ENCODE measurements at places on chromosomes 1 and 21.

- peak; percentile 37 for DNase-seq
Observed at GRCh38 chr1:161098210-161099068, at the start of gene KLHDC9. TSS of gene KLHDC9 (plus strand) at chr1:161098361. CDS start at chr1:161098536, 175 bp downstream.

DNA sequence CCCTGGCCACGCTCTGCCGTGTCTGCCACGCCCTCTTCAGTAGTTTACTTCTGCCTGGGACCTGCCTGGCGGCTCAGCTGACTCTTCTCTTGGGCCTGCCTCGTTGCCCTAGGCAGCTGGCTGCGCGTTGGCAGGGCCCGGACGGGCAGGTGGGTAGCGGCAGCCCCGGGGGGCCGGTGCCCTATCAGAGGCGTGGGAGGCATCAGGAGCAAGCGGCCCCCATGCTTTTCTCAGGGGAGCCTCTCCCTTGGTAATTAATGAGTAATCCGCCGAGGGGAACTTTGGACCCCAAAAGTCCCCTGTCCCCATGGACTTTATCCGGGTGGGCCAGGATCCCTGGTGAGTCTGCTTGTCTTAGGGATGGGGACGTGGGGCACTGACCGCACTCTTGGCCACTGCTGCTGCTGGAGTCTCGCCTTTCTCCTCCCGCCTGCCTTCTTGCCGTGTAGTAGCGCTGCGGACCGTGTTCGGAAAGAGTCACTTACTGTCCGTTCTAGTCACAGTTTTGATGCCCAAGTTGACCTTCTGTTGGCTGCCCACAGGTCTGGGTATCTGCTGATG, 22.7 kb downstream of the SKI start:
- no peak for DNase-seq

- DNase-seq, result no peak
Observed at GRCh38 chr1:112583366-112583765, 35.6 kb downstream of the ST7L start.

DNA sequence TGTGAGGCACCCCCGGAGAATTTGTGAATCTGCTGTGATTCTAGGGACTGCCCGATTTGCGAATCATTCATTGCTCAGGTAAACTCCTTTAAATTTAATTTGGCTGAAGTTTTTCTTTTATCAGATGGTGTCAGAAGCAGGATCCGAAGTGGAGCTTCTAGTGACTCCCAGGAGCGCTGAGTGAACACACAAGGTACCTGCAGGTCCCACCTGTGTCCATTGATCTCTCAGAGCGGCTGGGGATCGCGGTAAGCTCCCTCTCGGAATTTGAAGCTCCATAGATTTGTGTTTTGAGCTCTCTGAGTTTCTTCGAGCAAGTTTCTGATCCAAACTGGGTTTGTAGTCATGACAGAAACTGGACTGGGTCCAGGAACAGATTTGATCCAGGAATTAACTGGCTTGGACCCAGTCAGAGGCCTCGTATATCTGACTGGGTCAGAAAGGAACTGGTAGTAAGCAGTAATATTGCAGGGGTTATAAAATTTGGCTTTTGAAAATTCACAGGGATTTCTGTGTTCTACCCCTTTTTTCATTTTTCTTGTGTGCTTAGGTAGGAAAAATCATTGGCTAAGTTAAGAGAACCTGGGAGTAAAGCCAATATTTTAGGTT, 56.2 kb upstream of the EDEM3 start:
- no peak for DNase-seq

- no peak for DNase-seq
Observed at GRCh38 chr1:203521074-203521794, 27.3 kb downstream of the OPTC start.

- DNase-seq, result peak; percentile 48
Observed at GRCh38 chr1:82775406-82776000, 974.8 kb downstream of the ADGRL2 start.

GRCh38 chr1:3687504-3687903, 35.2 kb downstream of the TP73 start:
- no peak for DNase-seq

GRCh38 chr1:195876792-195877191, 731.4 kb downstream of the KCNT2 start:
- no peak for DNase-seq

DNA sequence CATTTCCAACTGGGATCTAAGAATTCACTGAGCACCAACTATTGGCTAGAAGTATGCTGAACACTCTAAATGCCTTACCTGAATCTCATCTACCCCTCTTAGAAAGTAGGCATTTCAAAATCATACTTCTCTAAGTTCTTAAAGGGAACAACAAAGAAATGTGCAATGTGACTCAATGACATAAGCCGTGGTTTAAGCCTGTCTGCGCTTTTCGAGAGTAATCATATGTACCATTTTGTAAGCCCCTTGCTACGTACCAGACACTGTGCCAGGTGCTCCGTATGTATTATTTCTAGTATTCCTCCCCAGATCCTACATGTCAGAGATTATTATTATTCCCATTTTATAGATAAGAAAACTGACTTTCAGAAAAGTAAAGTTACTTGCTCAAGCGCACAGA, 454.2 kb downstream of the SETD4 start:
- no peak for DNase-seq

DNA sequence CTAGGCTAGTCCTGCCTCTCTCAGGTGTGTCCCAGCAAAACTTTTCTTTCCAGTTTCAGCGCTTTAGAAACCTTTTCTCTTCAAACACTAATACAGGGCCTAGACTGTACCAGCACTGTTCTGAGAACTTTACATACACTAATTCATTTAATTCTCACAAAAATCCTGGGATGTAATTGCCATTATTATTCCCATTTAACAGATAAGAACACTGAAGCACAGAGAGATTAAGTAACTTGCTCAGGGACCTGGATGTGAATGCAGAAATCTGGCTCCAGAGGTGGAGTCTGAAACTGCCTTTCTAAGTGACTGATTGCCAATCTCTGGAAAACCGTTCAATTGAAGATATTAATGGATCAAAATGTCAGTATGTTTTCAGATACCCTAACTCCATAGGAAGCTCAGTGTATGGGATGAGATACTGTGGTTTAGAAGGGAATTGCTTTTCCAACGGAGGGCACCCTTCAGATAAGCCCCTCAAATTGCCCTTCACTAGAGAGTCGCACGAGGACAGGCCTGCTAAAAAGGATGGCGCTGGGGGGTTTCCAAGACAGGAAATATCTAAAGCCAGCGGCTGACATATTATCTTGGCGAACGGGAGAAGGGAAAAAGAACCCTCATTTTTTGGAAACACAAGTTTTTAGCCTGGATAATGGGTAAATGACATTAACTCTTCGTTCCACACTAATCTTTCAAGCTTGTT, 698 bp upstream of the UCK2 start:
- no peak for DNase-seq

DNA sequence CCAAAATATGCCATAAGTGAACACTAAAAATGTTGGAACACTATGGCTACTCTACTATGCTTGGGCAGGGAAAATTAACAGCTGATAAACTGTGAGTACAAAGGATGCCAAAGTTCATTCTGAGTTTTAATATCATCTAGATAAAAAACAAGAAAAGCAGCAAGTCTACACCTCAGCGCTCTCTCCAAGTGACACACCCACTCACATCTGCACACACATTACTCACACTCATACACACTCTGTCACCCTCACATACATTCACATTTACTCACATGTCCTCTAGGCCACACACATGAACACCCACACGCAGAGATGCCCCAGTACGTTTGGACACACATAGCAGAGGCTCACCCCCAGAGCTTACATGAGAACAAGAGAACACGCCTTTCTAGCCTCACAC, 87.3 kb upstream of the RAB4A start:
- no peak for DNase-seq

DNA sequence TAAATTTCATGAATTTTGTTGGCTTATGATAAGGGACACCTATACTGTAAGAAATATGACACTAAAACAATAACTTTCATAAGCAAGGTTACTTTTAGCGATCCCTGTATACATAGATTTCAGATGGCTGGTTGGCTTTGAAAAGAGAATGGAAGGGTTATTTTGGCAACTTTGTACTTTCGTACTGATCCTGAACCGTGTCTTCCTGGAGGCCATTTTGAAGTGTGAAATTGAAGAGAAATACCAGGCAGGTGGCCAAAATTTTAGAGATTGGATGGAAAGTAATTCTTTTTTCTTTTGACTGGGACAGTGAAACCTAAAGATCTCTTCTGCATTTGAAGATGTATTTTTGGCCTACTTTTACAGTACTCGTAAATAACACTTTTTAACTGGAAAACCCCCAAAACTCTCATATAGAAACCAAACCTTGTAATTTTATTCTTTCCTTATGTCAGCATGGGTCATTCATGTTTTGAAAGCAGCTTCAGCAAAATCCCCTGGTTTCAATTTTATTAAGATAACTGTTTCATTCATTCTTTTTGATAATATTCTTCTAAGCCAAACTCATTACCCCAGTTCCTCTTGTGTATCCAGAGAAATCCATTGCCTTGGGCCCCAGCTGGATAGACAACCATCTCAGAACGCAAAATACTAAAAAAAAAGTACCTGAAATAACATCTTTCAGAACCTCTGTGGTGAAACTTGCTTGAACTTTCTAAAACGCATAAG, 38.4 kb upstream of the ZNF281 start:
- DNase-seq, result no peak

GRCh38 chr1:114669562-114670082, at the start of gene DENND2C:
TSS of gene DENND2C (minus strand) at chr1:114670049. CDS start at chr1:114625984, 44,065 bp downstream.
- no peak for DNase-seq

DNA sequence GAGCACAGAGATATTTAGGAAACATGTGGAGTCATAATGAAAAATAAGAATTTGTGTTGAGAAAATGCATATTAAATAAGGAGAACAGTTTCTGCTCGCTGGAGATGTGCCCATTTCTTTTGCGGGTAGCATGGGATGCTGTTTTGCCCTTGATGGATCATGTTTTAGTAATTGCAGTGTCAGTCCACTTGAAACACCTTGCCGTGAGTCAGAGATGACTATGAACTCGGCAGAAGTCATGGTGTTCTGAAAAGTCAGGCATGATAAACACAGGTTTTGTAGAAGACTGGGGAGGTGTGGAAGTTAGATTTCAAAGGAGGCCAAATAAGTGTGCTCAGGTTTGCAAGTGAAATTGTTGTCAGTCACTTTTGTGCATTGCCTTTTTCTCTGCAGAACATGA, 315.0 kb upstream of the LRRC7 start:
- no peak for DNase-seq

- DNase-seq, result no peak
Observed at GRCh38 chr1:58735586-58735985, 35.7 kb upstream of the MYSM1 start.

DNA sequence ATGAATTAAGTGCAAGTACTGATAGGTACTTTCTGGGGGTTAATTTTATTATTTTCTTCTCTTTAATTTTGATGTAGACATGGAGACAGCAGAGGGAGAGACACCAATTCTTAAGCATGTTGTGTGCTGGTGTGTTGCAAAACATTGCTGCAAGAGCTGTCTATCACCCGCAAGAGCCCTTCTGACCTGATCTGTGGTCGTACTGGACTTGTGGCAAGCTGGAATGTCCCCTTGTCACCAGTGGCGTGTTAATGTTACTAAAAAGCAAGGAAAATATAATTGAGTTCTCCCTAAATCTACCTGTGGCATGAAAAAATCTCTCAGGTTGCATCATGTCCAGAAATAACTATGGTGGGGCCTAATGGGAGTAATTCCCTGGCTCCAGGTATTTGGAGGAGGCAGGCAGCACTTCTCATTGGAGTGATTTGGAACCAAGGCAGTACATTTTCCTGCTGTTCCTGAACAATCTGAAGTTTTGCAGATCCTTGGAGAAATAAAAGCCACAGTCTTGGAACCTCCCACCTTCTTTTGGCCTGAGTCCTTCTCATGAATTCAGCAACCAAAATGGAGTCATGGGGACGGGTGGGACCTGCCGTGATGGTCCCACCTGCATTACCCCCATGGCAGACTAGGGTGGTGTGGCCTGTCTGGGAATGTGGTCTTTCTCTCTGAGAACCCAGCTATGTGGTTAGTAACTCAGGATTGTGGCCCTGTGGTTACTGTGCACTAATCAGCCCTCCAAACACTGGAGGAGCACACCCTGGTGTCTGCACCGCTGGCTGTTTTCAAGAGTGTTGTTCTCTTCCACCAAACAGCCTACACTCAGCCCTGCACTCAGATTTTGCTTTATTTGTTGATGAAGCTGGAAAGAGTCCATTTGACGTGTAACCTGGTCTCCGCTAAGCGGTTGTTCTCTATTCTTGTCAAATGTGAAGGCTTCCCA, 57.4 kb downstream of the GALNT2 start:
- DNase-seq, result no peak
